Muscle of arm (tissue), 14 donors: ENCODE measurements at places on chromosomes 11 and 22.

DNA sequence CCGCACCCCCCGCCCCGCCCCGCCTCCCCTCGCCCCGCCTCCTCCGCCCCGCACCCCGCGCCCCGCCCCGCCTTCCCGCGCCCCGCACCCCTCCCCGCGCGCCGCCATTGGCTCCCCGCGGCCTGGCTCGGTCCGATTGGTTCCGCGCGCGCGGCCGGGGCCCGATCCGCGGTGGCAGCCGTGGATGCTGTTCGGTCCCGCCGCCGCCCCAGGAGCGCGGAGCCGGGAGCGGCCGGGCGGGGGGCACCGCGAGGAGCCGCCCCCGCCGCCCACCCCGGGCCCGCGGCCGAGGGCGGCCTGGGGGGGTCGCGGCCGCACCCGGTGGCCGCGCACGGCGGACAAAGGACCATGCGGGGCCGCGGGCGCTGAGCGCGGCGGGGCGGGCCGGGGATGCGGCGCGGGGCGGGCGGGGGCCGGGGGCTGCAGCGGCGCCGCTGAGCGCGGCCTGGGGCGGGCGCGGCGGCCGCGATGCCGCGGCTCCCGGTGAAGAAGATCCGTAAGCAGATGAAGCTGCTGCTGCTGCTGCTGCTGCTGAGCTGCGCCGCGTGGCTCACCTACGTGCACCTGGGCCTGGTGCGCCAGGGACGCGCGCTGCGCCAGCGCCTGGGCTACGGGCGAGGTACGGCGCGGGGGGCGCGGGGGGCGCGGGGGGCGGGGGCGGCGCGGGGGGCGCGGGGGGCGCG is at the start of gene B4GALNT4:
Gene B4GALNT4, plus strand, starts transcription at position 164 of the 683 bp plus-strand sequence. Its CDS starts 305 bp downstream, at position 469.
- no peak for DNase-seq

- no peak for DNase-seq
Observed at GRCh38 chr11:27642954-27643353, 57.3 kb downstream of the BDNF start.

- no peak for DNase-seq
Observed at GRCh38 chr11:79304599-79305212, 136.1 kb downstream of the TENM4 start.

DNA sequence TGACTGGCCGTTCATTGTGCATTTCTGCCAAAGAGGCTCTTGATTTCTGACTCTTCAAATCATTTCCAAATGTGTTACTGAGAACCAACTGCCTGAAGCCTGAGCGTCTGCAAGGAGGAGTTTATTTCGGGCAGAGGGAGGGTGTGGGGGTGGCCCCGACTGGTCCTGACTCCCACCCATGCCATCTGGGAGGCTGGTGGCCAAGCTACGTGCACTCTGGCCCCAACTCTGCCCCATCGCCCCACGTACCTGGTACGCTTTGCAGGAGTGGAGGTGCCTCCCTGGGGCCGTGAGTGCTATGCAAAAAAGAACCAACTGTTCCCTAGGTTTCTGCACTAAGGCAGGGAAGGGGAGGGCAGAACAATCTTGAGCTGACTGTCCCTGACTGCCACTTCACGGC is 846.8 kb downstream of the BRD1 start:
- no peak for DNase-seq

GRCh38 chr11:74866557-74866956 is 82.3 kb downstream of the XRRA1 start:
- DNase-seq, result no peak
